ENCODE measurements at places on chromosomes 11 and 22.

DNA sequence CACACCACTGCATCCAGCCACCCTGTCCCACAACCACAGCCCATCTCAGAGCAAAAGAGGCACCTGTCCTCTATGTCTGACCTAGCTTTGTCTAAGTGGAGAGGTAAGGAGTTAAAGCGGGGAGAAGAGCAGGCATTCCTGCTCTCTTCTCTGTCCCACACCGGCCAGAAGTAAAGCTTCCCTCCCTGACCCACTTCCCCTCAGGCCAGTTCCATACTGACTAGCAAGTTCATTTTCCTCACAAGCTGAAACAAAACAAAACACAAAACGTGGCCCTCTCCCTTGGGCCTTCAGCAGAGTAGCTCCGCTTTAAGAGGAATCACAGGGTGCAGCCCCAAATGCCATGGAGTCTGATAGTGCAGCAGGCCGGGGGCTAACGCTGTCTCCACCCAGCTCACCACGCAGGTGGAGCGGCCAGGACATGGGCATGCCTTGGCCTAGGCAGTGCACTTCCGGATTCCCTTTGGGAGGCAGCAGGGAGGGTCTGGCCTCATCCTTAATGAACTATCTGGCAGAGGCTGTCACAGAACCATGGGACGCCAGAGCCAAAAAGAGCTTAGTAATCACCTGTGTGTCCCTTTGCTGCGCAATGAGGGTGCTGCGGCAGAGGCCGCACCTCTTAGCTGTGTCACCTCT is 34.0 kb downstream of the FLI1 start:
- DNase-seq, result no peak

- DNase-seq, result no peak
Observed at GRCh38 chr22:23053051-23053707, 17.1 kb upstream of the GNAZ start.

DNA sequence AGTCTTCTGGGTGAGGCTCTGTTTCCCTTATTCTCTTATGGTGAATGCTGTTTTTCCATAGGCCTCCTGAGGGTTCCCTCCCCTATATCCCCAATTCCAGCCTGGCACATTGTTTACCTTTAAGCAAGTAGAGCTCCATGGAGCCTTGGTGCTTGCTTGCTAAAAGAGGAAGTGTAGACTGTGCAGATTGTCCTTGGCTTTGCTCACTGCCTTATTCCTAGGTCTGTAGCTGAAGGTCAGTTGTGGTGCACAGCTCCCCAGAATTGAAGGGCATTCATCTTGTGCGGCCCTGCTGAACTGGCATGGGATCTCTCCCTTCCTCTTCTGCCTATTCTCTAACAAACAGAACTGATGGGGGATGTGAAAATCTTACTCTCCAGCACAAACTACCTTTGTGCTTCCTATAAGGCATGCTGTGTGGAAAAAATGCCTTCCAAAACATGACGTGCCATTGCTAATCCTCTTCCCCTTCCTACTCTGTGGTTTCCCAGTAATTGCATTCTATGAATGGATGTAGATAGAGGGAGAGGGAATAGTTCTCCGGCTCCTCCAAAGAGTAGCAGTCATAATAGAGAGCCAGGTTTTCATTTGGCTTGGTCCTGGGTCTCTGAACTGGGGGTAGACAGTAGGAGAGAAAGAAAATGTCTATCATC is 34.2 kb upstream of the PLET1 start:
- DNase-seq, result no peak

DNA sequence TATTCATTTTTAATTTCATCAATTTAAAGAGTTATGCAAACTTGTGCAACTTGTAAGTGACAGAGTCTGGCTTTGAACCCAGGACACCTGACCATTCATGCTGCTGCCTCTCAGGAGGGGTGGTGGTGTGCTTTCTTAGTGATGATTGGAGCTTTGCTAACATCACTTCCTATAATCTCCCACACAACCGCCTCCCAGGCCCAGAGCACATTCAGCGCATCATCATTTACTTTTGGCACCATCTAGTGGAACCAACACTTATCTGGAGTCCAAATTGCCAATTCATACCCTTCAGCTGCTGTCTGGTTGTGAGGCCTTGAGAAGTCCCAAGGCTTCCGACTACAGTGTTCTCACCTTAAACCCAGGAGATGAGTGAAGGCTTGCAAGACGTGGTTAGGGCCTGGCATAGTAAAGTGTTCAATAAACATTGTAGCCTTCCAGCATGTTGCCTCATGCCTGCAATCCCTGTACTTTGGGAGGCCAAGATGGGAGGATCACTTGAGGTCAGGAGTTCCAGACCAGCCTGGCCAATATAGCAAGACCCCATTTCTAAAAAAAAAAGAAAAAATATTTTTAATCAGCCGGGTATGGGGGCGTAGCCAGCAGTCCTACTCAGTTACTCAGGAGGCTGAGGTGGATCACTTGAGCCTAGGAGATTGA is 1.1 kb upstream of the TTLL1 start:
- DNase-seq, result peak; percentile 34

GRCh38 chr11:38582151-38582550 is 1984.1 kb upstream of the RAG2 start:
- DNase-seq, result no peak
